ENCODE measurements at places on chromosomes 3 and 15. TPM values are rescaled to one million over a fixed set of nuclear protein-coding genes. Genes with fewer than 3 reads are reported as not detected.

- H3K27me3 ChIP-seq, result no peaks in the 10 kb centered on the region
- DNase-seq, result no peak
- H3K4me1 ChIP-seq, result peaks cover 7% of the 10 kb centered on the region
- no peak overlapping the region for H3K4me3 ChIP-seq
- H3K36me3 ChIP-seq, result no peaks in the 10 kb centered on the region
Measured at GRCh38 chr15:99731336-99732123, 1.7 kb downstream of the LYSMD4 start.

Gene FOXB1
- 2.2 TPM for total RNA-seq

GRCh38 chr3:118000219-118000618 is 1034.4 kb downstream of the IGSF11 start:
- H3K4me3 ChIP-seq, result no peak overlapping the region
- no peaks in the 10 kb centered on the region for H3K36me3 ChIP-seq
- DNase-seq, result no peak
- no peaks in the 10 kb centered on the region for H3K27me3 ChIP-seq

Gene HES1
- 97.8 TPM for total RNA-seq

Gene GABRB3
- total RNA-seq, result 4.9 TPM

Data from PC-9 (cell line).